ENCODE measurements at places on chromosomes 12 and 14.

- DNase-seq, result no peak
These were observed 23.5 kb upstream of the PYGL start for GRCh38 chr14:50967790-50968189.

DNA sequence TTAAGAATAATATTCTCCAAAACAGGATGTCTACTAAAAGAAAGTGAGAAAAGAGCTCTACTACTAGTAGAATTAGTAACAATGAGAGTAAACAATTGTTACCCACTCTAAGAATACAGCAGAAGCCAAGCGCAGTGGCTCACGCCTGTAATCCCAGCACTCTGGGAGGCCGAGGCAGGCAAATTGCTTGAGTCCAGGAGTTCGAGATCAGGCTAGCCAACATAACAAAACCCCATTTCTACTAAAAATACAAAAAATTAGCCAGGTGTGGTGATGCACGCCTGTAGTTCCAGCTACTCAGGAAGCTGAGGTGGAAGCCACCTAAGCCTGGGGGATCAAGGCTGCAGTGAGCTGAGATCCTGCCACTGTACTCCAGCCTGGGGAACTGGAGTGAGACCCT lies 4.7 kb downstream of the DNAJC14 start:
- no peak for DNase-seq

DNA sequence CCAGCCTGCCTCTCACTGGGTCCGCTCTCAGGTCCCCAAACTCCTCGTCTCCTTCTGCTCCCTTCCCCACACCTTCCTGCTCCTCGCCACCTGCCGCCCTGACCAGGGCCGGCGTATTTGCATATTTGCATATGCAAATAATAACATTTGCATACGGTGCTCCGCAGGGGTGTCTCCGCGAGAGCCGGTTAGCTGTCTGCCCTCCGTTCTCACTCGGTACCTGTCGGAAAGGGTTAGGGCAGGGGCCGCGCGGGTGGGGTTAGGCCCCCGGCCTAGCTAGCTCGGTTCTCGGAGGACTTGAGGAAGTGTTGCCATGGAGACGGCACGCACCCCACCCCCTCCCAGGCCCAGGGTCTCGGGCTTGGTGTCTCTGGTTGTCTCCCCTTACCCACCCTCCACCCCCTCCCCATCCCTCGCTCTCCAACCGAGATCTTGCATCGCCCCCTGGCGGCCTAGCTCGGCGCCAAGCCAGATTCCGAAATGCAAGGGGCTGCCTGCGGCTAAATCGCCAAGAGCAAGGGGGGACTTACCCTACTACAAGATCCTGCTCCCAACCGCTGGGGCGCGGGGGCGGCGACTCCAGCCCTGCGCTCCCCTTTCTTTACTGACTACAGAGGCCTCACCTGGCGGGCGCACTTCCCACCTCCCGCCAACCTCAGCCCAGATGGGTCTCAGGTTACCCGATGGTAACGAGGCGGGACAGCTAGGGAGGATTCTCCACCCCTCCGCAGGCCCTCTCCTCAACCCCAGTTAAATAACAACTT lies 8.1 kb downstream of the STAC3 start:
- DNase-seq, result no peak

GRCh38 chr12:59181196-59181777 lies 261.0 kb upstream of the LRIG3 start:
- DNase-seq, result no peak

DNA sequence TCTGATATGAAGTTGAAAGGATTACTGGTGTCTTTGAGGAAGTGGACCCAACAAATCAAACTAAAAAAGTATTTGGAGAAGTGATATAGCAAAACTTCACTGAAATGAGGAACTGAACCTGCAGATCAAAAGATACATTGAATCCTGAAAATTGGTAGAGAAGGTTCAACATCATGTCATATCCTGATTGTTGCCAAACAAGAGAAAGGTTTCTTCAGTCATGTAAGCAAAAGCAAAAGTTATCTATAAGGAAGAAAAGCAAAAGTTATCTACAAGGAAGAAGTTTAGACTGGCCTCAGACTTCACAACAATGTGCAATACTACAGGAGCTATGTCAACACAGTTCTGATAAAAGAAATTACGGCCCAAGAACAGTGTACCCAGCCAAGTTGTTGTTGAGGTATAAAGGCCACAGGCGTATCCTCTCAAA lies 142.7 kb downstream of the RAD51B start:
- DNase-seq, result no peak

GRCh38 chr12:77213319-77213718 lies 147.9 kb upstream of the E2F7 start:
- no peak for DNase-seq

DNA sequence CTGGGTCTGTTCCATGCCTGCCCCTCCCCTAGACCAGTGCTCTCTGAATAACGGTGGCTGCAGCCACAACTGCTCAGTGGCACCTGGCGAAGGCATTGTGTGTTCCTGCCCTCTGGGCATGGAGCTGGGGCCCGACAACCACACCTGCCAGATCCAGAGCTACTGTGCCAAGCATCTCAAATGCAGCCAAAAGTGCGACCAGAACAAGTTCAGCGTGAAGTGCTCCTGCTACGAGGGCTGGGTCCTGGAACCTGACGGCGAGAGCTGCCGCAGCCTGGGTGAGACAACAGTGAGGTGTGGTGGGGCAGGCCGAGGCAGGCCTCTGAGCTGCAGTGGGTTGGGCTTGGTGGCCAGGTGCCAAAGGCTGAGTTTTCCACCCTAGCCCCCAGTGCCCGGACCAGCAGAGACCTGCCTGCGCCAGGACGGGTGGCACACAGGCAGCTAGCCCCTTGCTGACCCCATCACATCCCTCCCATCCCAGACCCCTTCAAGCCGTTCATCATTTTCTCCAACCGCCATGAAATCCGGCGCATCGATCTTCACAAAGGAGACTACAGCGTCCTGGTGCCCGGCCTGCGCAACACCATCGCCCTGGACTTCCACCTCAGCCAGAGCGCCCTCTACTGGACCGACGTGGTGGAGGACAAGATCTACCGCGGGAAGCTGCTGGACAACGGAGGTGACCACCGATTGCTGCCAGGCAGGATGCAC lies 28.2 kb upstream of the LRP1-AS start:
- DNase-seq, result peak; percentile 79

GRCh38 chr14:57389646-57390036 lies 745 bp upstream of the NAA30 start:
- DNase-seq, result no peak

- no peak for DNase-seq
These were observed 527.5 kb downstream of the TMTC2 start for GRCh38 chr12:83214185-83214584.

- no peak for DNase-seq
These were observed 86.5 kb upstream of the FOXN3 start for GRCh38 chr14:89503431-89503996.

DNA sequence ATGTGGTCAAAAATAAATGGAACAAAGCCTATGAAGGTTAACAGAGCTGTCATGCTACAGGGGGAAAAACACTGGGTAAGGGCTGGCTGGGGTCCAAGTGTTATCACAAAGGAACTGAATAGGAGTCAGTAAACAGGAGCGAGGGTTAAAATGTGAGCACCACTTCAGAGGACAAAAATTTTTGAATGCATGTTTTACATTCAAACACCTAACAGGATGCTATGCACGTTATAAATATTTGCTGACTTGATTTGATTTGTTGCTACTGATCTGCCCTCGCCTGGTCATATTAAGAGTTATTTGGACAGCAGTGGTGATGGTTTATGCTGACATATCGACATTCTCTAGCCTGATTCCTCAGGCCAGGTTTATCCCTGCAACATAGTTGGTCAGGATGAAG lies 7.4 kb upstream of the KTN1 start:
- no peak for DNase-seq

- no peak for DNase-seq
These were observed 258.4 kb upstream of the SFSWAP start for GRCh38 chr12:131452444-131452860.

DNA sequence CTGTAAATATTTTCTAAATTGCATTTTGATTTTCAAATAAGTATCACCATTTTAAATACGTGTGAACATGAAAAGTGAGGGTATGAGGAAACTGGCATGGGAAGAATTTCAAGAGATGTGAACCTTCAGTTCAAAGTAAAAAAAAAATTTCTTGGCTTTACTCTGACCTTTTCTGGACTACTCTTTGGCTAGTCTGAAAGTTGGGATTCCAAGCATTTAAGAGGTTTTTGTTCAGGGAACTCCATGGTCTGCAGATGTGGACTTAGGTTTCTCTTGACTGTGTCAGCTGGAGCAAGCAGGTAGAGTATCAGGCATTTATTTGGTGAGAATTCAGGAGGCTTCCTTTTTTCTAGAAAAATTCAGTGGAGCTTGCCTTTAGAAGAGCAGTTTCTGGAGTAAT lies 311.6 kb downstream of the LRIG3 start:
- peak; percentile 36 for DNase-seq

- no peak for DNase-seq
These were observed 45.2 kb upstream of the TUNAR start for GRCh38 chr14:95831468-95831867.

DNA sequence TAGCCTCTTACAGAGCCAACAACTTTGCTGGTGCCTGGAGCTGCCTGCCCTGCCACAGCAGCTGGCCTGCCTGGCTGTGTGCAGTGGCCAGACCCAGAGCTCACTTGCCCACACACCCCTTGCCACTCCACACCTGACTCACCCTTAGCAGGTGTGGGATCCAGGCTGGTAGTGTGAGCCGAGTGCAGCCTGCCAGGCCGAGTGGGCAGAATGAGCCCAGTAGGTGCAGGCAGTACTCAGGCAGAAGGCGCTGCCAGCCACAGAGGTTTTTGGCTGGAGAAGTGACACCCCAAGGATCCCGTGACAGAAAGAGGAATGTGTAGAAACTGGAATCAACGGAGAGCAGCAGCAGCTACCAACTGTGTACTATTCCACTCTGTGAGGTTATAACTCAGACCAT lies 29.8 kb upstream of the PYGL start:
- DNase-seq, result no peak

GRCh38 chr12:57372233-57372632 lies 58.6 kb downstream of the R3HDM2 start:
- DNase-seq, result no peak

- DNase-seq, result no peak
These were observed 48.2 kb upstream of the PLXNC1 start for GRCh38 chr12:94100211-94100627.

DNA sequence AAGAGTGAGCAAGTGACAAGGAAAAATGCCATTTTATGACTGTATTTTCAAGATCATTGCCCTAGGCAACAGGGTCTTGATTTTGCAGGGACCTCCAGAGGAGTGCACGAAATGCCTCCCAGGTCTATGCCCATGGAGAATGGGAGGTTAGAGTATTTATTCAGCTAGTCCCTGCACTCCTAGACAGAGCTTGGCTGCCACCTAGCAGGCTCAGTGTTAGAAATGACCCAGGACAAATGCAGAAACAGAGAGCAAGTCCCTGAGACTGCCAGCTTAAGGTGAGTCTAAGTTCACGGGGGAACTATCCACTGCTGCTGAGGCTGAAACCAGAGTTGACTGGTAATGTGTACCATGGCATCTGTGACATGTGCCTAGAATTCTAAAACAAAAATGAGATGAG lies 506.4 kb downstream of the MED13L start:
- no peak for DNase-seq

- DNase-seq, result no peak
These were observed 1.1 kb upstream of the TM9SF1 start for GRCh38 chr14:24196071-24197055.

DNA sequence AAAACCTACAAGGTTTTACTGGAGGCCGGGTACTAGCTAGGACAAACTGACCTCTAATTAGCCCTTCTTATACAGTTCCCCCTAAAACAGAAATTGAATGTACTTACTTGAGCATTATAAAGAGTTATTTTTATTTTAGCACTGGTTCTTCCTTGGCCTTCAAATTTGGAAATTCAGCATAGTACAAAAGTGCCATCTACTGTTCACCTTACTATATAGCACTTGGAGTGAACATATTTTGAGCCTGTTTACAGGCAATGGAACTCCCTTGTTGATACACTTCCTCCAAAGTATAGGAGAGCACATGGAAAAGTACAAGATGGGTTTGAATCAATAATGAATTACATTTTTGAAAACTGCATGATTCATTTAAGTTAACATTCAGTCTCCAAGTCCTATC lies 3.9 kb upstream of the POC1B start:
- peak; percentile 33 for DNase-seq

DNA sequence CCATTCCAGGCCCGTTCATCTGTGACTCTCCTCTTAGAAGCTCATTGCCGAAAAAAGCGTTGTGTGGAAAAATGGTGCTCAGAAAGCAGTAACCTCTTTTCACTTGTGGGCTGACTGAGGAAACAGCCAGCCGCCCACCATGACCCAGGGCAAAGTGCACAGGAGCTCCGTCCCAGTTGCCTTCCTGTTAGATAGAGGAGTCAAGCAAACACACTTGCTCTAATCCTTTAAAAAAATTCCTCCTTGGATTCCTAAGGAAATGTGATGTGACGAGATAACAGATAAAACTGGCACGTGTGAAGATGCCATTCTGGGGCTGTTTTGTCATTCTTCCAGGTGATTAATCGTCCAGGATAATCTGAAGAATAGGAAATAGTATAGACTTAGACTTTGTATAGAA lies 396.8 kb upstream of the DDHD1 start:
- DNase-seq, result no peak

DNA sequence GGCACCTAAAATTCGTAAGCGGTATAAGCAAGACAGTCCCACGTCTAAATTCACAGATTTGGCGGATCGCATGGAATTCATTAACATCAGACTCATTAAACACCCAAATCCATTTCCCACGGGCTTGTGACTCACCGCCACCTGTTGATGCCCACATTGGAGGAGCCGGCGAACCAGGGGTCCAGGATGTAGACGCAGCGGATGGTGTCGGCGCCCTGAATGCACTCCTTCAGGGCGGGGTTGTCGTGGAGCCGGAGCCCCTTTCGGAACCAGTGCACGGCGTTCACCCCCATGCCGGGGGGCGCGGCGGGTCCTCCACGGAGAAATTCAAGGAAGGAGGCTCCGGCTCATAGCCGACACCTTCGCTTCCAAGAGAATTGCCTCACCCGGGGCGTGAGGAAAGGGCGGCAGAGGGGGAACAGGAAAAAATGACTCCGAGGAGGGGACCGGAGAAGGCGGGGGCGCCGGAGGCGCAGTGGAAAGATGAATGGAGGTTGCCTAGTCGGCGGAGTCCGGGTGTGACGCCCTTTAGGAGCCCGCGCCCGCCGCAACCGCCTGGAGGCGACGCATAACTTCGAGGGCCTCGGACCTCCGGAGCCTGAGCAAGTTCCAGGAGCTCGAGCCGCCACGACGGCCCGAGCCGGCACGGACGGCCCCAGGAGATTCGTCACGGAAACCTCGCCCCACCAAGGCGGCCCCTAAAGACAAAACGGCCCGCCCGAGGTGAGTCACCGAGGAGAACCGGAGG lies 506 bp downstream of the CRY1 start:
- no peak for DNase-seq

- peak; percentile 97 for DNase-seq
These were observed 14.0 kb downstream of the KCTD10 start for GRCh38 chr12:109462868-109463692.

Measured in fibroblast of gingiva (primary cell).